Naive B cell (primary cell): ENCODE measurements at places on chromosomes 3 and 15.

DNA sequence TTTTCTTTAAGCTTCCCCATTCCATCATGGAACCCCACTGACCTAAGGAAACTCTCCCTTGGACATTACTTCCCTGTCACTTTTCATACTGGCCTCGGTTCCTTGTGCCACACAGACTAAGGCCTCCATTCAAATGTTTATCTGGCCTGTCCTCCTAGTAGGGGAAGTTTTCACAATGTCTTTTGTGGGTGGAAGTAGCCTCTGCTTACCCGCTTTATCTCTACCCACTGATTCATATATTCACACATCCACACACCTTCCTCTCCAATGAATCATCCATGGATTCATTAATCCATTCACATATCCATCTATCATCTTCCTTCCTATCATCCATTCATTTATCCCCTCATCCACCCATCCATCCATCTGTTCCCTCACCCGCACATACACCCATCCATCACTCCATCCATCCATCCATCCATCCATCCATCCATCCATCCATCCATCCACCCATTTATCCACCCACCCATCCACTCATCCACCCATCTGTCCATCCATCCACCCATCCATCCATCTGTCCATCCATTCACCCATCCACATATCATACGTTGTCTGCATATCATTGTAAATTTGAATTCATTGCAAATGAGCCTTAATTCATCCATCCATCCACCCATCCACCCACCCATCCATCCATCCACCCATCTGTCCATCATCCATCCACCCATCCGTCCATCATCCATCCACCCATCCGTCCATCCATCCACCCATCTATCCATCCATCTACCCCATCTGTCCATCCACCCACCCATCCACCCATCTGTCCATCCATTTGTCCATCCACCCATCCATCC, 49.1 kb downstream of the IQSEC1 start:
- no peak for DNase-seq

DNA sequence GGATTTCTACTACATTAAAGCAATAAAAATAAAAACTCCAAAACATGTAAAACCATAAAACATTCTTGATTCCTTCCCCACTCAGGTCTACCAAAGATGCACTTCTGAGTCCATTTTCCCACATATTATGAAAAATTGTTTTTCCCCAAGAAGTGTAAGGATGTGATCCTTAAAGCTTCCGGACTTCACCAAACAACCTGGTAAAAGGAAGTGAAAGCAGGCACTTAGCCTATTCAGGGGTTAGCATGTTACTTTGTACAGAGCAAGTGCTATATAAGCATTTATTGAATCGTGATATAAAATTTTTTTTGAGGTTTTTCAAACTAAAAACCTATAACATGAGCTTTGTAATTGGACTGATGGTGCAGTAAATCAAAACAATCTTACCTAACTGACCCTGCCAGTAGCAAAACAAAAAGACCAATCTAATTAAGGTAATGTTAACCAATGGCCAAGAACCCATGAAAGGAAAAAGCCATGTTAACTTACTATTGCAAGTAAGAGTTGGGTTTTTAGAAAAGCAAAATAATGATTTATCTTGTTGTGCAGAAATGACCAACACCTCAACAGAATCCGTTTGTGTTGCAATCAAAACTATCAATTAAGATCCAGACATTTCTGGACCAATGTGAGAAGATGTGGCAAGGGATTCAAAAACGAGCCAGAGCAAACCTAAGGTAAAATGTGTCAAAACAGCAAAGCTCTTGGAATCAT, 1.8 kb downstream of the SETD2 start:
- DNase-seq, result peak; percentile 19

GRCh38 chr15:87902772-87903426, 353.6 kb downstream of the NTRK3 start:
- DNase-seq, result no peak

- DNase-seq, result no peak
Measured at GRCh38 chr3:41018855-41019254, 180.4 kb upstream of the CTNNB1 start.

DNA sequence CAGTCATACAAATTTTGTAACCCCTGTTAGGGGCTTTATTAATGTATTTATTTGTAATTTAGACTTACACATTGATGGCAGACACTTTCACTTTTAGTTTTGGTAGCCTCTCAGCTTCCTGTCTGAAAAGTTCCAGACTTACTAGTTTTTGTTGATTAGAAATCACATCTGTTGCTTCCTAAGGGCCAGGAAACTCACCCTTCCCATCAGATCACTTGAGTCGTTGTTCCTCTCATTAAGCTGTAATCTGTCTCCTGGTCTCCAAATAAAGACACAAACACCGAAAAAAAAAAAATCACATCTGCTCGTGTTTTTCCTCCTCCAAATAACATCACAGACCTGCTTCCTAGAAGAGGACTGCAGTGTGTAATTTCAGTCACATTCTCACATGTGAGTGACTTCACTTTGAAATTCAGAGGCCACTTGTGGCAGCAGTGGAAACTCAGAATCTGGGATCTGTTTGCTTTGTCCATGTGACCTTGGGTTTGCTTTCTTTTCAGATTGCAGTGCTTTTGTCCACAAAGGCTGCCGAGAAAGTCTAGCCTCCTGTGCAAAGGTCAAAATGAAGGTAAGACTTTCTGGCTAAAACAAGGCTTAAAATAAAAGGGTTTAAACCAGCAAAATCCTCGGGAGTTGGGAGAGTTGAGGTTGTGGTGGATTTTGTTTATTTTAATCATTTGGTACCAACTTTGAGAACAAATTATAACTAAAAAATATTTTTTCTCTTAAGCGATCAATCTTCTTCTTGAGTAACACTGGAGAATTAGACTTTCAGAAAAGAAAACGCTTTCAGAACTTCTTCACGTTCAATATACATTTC, 87.0 kb downstream of the KLHL25 start:
- DNase-seq, result no peak

GRCh38 chr15:55784286-55784685, 41.3 kb upstream of the PRTG start:
- no peak for DNase-seq

DNA sequence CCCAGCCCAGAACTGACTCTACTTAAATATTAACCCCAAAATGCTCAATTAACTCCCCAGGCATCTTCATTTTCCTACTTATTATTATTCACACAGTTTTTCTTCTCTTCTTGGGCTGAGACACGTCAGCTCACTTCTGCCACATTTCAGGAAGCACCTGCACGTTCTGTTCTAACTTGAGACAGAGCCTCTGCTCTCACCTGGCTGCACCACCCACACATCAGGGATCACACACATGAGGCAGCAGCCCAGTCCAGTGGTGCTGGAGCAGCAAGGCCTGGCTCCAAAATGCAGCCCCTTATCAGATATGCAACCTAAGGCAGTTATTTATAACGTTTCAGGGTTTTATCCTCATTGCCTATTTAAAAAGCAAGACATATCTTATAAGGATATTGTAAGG, 127.5 kb downstream of the OSBPL10 start:
- DNase-seq, result peak; percentile 26

- no peak for DNase-seq
Measured at GRCh38 chr3:3683261-3683660, 116.0 kb upstream of the LRRN1 start.

- no peak for DNase-seq
Measured at GRCh38 chr15:33874156-33874555, 94.1 kb upstream of the CHRM5 start.

GRCh38 chr3:53998980-53999379, 107.3 kb upstream of the SELENOK start:
- no peak for DNase-seq

DNA sequence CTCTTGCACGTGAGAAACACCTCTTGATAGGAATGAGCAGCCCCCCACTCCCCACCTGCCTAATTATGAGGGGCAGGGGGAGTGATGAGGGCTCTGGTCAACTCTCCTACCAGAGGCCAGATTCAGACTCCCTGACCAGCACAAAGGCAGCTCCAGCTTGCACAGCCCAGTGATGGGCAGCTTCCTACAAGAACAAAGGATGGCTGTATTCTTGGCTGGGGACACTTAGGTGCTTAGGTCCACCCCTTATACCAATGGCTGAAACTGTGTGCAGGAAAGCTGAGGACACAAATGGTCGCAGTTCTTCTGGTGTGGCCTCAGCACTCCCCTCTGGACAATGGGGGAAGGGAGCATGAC, 81.8 kb downstream of the IQSEC1 start:
- no peak for DNase-seq

- no peak for DNase-seq
Measured at GRCh38 chr15:62287066-62287857, 122.2 kb upstream of the C2CD4B start.

DNA sequence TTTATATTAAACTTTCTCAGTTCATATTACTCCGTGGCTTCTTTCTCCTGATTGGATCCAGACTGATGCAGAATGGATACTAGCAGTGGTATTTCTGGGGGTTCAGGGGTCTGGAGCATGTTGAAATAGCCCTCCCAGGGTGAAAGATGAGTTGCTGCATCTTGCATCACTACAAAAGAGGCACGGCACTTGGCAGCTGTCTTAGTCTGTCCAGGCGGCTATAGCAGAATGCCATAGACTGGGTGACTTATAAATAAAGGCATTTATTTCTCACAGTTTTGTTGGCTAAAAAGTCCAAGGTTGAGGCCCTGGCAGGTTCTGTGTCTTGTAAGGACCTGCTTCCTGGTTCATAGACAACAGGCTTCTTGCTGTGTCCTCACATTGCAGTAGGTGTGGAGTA, 660 bp upstream of the BCL2L10 start:
- DNase-seq, result no peak

GRCh38 chr15:57607570-57608000, 15.9 kb downstream of the MYZAP start:
- no peak for DNase-seq

DNA sequence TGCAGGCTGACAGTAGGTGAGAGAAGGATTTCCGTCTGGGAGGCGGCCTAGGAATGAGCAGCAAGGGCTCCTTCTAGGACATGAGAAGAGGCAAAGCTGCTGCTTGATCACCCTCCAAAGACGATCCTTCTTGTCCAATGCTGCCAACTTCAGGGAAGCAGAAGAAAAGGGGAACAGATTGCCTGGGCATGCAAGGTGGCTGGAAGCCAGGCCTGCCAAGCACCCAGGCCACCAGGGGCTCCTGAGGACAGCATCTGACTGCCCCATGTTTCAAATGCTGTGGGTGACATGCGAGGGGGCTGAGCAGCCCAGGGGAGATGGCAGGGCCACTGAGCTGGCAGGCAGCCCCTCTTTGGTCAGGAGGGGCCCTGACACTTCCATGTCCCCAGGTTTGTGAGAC, 3.3 kb upstream of the GRIP2 start:
- DNase-seq, result no peak

GRCh38 chr3:42188376-42188775, 77.6 kb downstream of the CCK start:
- no peak for DNase-seq

DNA sequence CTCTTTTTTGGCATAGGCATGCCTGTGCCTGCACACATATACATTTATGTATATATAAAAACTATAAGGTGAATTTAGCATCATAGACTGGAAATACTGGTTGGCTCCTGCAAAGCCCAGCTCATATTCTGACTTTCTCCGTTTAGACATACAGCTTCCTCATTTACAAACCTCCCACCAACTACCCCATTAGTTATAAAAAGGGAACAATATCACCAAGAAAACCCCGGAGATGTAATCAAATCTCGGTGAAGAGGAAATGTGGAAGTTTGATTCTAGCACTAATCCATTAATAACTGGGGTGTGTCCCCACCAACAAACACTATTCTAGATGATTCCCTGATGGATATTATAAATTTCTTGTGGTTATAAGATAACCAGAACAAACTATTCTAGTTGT, 517.7 kb upstream of the TBL1XR1 start:
- peak; percentile 4 for DNase-seq

- no peak for DNase-seq
Measured at GRCh38 chr3:52447512-52448355, 2.8 kb upstream of the SEMA3G start.

GRCh38 chr3:42764561-42765295, 8.3 kb downstream of the CCDC13 start:
- no peak for DNase-seq

- peak; percentile 25 for DNase-seq
Measured at GRCh38 chr3:82133070-82133606, 371.7 kb upstream of the GBE1 start.

DNA sequence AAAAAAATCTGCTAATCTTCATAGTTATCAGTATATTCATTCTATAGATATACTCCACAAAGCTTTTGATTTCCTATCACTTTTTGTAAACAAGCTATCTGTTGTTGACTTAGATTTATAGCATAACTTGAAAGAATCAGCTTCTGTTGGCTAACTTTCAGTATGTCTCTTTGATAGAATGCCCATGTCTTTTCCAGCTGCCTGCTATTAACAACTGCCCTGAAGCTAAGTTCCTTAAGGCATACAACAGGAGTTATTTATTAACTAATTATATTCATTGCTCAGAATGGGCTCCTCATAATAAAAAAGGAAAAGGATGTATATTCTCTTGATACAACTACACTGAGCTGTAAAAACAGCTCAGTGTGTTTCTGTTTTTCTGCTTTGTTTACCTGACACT, 293.9 kb downstream of the TUSC7 start:
- DNase-seq, result no peak

DNA sequence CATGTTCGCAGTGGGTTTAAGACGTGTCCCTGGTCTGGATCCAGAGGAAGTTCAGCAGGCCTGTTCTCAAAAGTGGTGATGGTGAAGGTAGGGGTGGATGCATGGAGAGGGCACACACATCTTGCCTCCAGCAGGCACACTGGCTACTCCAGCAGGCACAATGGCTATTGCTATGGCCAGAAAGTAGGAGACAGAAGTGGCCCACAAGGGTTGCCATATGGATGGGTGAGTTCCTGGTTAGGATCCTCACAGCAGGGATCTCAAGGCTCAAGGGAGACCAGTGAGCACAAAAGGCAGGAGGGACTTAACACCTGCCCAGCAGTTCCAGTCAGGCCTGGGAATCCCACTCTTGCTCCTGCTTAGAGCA, 107.9 kb downstream of the LRIG1 start:
- DNase-seq, result no peak

GRCh38 chr15:80593486-80594030, 101.6 kb upstream of the ABHD17C start:
- no peak for DNase-seq

DNA sequence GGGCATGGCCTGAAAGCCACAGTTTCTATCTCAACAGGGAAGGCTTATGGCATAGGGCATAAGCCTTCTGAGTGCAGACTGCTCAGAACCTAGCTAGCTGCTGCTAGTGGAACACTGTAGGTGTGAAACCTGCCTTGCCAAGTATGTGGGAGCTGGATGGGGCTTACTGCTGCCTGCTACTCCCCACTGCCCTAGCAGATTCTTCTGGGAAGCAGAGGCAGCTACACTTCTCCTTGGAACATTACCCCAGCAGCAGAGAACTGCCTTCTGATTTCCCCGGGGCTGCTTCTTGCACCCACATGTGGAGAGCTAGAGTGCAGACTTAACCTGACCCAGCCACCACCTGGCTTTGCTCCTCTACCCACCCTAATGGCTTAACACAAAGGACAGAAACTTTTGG, 215.7 kb downstream of the POLQ start:
- DNase-seq, result no peak

- no peak for DNase-seq
Measured at GRCh38 chr3:154274348-154274747, 49.9 kb downstream of the DHX36 start.
